HFFc6 (cell line): ENCODE measurements at places on chromosomes 2 and 18. TPM values are rescaled to one million over a fixed set of nuclear protein-coding genes. Genes with fewer than 3 reads are reported as not detected.

DNA sequence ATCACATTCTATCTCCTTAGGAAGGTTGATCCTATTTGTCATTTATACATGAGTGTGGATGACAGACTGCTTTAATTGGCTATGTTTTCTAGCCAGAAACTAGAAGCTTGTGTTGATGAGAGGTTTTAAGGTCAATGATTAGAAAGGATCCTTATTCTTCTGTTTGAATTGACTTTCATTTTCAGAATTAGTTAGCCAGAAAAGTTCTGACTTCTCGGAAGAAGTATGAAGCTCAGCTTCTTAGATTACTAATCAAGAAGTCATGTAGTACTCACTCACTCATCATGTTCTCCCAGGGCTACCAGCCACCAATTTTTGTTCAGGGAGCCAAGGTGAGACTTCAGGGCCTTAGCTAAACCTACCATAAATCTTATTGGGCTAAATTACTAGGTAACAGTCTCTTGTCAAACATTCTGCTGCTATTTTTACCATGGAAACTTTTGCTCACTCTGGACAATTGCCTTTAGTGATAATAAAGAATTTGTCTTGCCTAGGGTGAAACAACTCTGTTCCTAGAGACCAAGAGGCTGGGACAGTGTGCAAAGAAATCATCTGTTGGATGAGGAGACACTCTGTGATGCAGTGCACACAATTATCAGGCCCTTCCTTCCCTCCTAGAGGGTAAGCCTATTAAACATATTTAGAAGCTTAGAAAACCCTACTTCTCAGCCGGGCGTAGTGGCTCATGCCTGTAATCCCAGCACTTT lies 111.6 kb upstream of the DNMT3A start:
- no peak overlapping the region for H3K4me3 ChIP-seq
- H3K4me1 ChIP-seq: no peaks in the 10 kb centered on the region
- no peak overlapping the region for H3K27ac ChIP-seq
- H3K27me3 ChIP-seq: peaks cover 3% of the 10 kb centered on the region
- no peaks in the 10 kb centered on the region for H3K36me3 ChIP-seq
- no peak for DNase-seq

DNA sequence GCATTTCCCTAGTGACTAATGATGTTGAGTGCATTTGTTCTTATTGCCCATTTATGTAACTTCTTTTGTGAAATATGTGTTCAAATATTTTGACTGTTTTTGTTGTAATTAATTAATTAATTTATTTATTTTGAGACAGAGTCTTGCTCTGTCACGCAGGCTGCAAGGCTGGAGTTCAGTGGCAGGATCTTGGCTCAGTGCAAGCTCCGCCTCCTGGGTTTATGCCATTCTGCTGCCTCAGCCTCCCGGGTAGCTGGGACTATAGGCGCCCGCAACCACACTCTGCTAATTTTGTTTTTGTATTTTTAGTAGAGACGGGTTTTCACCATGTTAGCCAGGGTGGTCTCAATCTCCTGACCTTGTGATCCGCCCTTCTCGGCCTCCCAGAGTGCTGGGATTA lies 71.9 kb downstream of the TAF4B start:
- no peaks in the 10 kb centered on the region for H3K36me3 ChIP-seq
- H3K27me3 ChIP-seq: no peaks in the 10 kb centered on the region
- DNase-seq: no peak
- H3K4me1 ChIP-seq: no peaks in the 10 kb centered on the region
- no peak overlapping the region for H3K4me3 ChIP-seq
- H3K27ac ChIP-seq: no peak overlapping the region

DNA sequence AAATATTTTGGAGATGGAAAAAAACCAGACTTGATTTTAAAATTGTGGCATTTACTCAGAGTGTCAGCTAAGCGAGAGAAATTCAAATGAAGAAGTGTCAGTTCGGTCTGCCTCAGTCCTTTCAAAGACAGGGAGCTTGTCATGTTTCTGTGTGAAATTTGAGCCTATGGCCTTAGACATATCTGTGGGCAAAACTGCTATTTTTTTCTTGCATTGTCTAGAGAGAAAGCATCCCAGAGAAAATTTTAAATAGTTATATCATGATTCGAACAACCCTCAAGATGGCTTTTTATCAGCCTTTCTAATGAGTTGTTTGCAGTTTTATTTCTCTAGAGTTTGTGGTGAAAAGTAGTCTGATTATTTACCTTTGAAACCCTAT lies 50.2 kb upstream of the KCNE4 start:
- H3K36me3 ChIP-seq: peaks cover 16% of the 10 kb centered on the region
- no peak overlapping the region for H3K4me3 ChIP-seq
- H3K27ac ChIP-seq: peak overlapping the region; percentile 68
- H3K4me1 ChIP-seq: peaks cover 46% of the 10 kb centered on the region

GRCh38 chr2:219665926-219666325 lies 38.5 kb downstream of the SLC4A3 start:
- DNase-seq: no peak
- peaks cover 28% of the 10 kb centered on the region for H3K4me1 ChIP-seq
- H3K27me3 ChIP-seq: peaks cover 2% of the 10 kb centered on the region; the same call in 1 of the 2 replicates

DNA sequence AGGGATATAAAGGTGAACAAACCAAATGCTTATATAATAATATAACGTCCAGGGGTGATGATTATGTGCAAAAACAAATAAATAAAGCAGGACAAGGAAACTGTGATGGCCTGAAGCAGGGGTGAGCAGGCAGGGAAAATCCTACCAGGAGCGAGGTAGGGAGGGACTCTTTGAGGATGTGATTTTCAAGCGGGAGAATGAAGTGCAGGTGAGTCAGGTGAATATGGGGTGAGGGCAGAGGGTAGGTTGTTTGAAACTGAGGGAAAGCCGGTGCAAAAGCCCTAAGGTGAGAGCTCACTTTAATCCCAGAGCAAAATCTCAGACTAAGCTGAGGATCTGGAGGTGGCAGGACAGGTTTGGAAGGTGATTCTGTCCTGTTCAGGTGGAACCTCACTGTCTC lies 40.7 kb downstream of the CYP26B1 start:
- H3K4me3 ChIP-seq: no peak overlapping the region
- no peak overlapping the region for H3K27ac ChIP-seq
- H3K4me1 ChIP-seq: peaks cover 8% of the 10 kb centered on the region
- no peak for DNase-seq
- no peaks in the 10 kb centered on the region for H3K36me3 ChIP-seq

DNA sequence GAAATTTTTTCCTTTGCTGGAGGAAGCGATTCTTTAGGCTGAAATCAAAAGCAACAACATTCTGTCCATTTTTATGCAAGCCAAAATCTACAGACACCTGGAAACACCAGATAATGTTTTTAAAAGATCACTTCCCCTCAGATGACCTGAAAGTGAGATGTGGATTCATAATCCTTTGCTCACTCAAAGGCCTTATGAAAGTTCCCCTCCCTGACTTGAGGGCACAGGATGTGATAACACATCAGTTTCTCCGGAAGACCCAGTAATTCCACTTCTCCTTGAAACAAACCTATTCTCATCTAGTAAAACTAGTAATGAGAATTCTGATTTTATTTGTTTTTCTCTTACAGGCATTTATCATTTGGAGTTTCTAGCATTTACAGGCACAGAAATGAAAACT lies 218.3 kb upstream of the RND3 start:
- no peak overlapping the region for H3K27ac ChIP-seq
- H3K4me1 ChIP-seq: peaks cover 20% of the 10 kb centered on the region
- no peaks in the 10 kb centered on the region for H3K36me3 ChIP-seq
- no peaks in the 10 kb centered on the region for H3K27me3 ChIP-seq

DNA sequence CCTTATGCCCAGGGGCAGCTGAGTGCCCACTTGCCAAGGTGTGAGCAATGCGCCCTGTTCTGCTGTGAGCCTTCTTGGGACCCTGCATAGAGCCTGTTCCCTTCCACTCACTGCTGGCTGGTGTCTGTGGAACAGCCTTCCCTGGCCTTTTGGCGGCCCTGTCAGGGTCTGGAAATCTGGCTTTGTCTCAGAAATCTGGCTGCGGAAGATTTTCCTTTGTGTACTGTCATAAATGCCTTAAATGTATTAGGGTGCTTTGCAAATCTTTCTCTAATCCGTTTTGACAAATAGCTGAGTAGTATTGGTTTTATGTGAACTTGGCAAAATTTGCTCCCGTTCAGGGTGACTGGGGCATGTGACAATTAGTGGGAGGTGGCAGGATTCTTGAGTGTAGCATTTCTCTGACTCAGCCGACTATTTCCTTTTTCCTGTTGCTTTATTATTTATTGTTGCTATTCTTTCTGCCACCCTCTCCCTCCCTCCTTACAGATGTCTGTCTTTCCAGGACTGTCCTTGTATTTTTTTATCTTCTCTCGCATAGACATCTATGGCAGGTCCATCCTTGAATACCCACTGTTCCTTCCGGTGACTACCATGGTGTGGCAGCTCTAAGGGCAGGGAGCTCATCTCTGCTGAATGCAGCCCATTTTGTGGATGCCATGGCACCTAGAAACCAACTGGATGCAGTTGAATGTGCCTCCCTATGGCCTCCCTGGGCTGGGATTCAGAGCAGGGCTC lies 41.8 kb downstream of the LDLRAD4 start:
- DNase-seq: no peak
- H3K4me3 ChIP-seq: no peak overlapping the region
- no peak overlapping the region for H3K27ac ChIP-seq
- H3K27me3 ChIP-seq: peaks cover 18% of the 10 kb centered on the region

GRCh38 chr18:10839421-10839820 lies 309.9 kb downstream of the PIEZO2 start:
- H3K27ac ChIP-seq: no peak overlapping the region
- no peak for DNase-seq
- no peaks in the 10 kb centered on the region for H3K36me3 ChIP-seq
- no peak overlapping the region for H3K4me3 ChIP-seq

MC5R gene
- not detected in 3 replicates for total RNA-seq

GRCh38 chr2:239167011-239167673 lies 233.7 kb downstream of the HDAC4 start:
- H3K27me3 ChIP-seq: peaks cover 3% of the 10 kb centered on the region
- H3K4me3 ChIP-seq: no peak overlapping the region
- DNase-seq: no peak
- H3K27ac ChIP-seq: no peak overlapping the region

GRCh38 chr2:105820151-105820550 lies 75.4 kb downstream of the NCK2 start:
- H3K27me3 ChIP-seq: no peaks in the 10 kb centered on the region
- no peak for DNase-seq
- no peak overlapping the region for H3K4me3 ChIP-seq
- no peaks in the 10 kb centered on the region for H3K4me1 ChIP-seq
- H3K36me3 ChIP-seq: peaks cover 9% of the 10 kb centered on the region; the same call in 1 of the 2 replicates
- no peak overlapping the region for H3K27ac ChIP-seq

DNA sequence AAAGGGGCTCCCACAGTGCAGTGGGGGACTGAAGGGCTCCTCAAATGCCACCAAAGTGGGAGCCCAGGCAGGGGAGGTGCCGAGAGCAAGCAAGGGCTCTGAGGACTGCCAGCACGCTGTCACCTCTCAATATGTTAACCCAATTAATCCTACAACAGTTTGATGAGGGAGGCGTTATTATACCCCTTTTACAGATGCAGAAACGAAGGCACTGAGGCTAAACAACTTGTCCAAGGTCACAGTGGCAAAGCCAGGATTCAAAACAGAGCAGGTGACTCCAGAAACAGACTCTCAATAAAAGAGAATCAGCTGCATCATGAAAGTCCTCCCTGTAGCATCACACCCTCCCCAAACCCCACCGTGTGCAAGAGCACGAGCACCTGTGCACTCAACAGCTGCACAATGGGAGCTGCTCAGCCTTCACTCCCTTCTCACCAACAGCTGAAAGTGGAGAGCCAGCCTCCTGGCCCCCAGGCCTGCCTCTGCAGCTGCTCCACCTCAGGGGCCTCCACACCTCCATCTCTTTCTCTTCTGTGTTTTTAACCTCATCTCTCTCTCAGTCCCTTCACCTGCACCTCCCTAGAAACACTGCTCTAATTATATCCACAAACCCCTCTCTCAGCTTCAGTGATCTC lies 8.1 kb downstream of the NPC1 start:
- H3K4me3 ChIP-seq: no peak overlapping the region
- no peaks in the 10 kb centered on the region for H3K27me3 ChIP-seq
- peaks cover 66% of the 10 kb centered on the region for H3K4me1 ChIP-seq
- DNase-seq: no peak
- peaks cover 32% of the 10 kb centered on the region for H3K36me3 ChIP-seq
- no peak overlapping the region; the same call in 1 of the 2 replicates for H3K27ac ChIP-seq

CROCC2 gene
- total RNA-seq: not detected in 3 replicates

DNA sequence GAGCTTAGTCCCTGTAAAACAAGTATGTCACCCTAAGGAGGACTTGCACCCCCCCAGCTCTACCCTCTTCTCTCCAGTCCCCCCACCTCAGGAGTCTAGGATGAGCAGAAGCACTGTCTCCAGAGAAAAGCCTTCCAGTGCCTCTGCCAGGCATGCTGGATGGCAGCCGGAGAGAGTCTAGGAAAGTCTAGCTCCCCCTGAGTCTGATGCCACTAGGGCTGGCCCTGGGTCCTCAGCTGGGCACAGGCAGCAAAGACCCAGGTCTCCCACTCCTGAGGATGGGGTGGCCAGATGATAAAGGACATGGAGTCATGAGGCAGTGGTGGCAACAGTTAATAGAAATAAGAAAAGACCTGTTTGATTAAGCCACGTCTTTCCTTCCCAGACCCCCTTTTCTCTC lies 225.6 kb downstream of the CYP26B1 start:
- peaks cover 5% of the 10 kb centered on the region; the same call in 1 of the 2 replicates for H3K27me3 ChIP-seq
- H3K27ac ChIP-seq: no peak overlapping the region

DNA sequence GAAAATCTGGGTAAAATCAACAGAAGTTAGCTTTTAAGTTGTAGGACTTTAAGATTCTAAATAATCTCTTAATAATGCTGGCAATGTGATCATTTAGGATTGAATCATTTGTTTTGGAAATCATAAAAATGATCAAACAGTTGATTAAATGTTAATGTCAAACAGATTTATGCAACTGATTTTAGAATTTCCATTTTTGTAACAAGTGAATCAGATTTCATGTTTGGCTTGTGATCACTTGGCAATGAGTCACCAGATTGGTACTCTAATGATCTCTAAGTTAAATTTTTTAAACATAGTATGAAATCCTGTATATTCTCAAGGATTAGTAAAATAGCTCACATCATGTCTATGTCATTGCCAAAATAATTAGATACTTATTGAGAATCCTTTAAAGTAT lies 50.1 kb upstream of the UNC80 start:
- no peaks in the 10 kb centered on the region; the same call in 1 of the 2 replicates for H3K36me3 ChIP-seq
- H3K4me3 ChIP-seq: no peak overlapping the region
- peaks cover 16% of the 10 kb centered on the region for H3K4me1 ChIP-seq
- DNase-seq: peak; percentile 17
- no peaks in the 10 kb centered on the region; the same call in 1 of the 2 replicates for H3K27me3 ChIP-seq
- H3K27ac ChIP-seq: no peak overlapping the region

PFN4 gene
- total RNA-seq: 0.57 to 1.00 TPM (median 0.84 TPM) in 3 replicates

GALNT5 gene
- total RNA-seq: 24.2 to 65.6 TPM (median 40.5 TPM) in 3 replicates

GRCh38 chr2:206708286-206708685 lies 9.9 kb downstream of the DYTN start:
- H3K4me3 ChIP-seq: no peak overlapping the region
- H3K4me1 ChIP-seq: peaks cover 9% of the 10 kb centered on the region; the same call in 1 of the 2 replicates
- no peaks in the 10 kb centered on the region for H3K36me3 ChIP-seq
- DNase-seq: no peak
- H3K27me3 ChIP-seq: peaks cover 12% of the 10 kb centered on the region

GRCh38 chr2:225932811-225933413 lies 533.4 kb downstream of the NYAP2 start:
- H3K36me3 ChIP-seq: no peaks in the 10 kb centered on the region
- no peak overlapping the region for H3K4me3 ChIP-seq
- H3K27ac ChIP-seq: no peak overlapping the region
- peaks cover 3% of the 10 kb centered on the region; the same call in 1 of the 2 replicates for H3K27me3 ChIP-seq
- DNase-seq: no peak

- no peak overlapping the region for H3K27ac ChIP-seq
- H3K4me1 ChIP-seq: no peaks in the 10 kb centered on the region
- no peak for DNase-seq
- H3K4me3 ChIP-seq: no peak overlapping the region
- no peaks in the 10 kb centered on the region for H3K36me3 ChIP-seq
Measured at GRCh38 chr2:193627187-193627926, 1432.6 kb upstream of the TMEFF2 start.
